Activated CD4-positive, CD25-positive, alpha-beta regulatory T cell treated with anti-CD3 and anti-CD28 coated beads, Interleukin-2, amount 50 U/mL, for 72 hours (primary cell): ENCODE measurements at places on chromosomes 4 and X.

- DNase-seq = no peak
Measured at GRCh38 chrX:15570145-15570544, 30.6 kb downstream of the ACE2 start.

DNA sequence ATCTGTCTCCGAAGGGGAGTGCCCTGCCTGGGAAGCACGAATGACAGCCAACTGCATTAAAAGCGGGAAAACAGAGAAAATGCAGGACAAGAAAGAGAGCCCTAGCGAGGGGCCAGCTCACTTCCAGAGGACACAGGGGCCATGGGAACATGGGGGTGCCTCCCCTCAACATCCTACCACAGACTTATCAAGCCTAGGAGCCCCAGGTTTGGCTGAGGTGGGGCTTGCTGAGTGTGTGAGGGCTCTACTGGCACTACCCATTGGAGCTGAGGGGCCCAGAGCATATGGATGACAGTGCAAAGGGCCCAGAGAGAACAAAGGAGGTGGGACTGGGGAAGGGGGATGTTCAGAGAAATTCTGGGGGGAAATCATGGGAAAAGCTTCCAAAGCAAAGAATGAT is 101.8 kb downstream of the PJA1 start:
- no peak for DNase-seq

DNA sequence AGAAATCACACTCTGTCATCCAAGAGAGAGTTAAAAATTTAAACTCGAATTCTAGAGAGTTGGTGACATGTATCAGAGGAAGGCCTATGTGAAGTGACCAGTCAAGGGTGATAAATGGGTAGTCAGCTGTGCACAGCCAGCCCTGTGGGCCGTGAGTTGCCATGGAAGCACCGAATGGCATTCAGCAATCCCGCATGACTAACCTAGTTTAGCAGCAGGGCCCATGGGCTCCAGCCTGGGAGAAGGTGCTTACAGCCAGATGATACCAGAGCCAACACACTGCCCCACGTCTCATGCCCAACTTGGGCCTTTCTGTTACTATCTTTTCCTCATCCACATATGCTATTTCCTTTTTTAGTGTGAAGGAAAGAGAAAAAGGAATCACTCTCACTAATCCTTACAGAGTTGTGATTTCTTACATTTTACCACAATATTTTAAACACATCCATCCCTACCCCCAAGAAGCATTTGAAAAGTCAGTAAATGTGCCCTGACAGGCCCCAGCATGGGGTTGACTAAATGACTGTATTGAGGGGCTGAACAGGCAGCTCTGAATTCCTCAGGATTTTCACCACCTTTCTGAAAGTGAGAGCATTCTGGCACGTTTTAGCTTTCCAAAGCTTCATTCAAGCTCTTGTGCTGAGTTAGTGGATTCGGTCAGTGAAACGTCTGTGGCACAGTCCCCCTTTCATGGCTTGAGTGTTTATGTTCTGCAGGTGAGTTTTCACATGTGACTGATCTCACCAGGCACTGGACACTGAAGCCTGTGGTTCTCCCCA is 104.2 kb downstream of the AFF1 start:
- no peak for DNase-seq

DNA sequence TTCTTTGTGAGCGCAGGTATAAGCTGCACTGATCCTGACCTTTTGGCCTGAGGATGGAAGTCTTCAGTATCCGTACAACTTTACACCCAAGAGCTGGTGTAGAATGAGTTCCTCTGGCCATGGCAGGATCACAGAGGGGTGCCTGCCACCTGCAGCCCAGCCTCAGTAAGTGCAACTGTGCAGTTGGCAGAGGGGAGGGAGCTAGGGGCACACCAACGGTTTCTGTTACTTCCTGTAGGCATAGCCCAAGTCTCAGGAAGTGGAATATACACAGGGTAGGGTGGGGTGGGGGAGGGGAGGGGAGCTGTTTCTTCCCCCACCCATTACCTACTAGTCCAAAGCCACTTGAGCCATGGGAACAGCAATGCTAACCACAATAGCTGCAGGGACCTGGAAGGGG is 85.4 kb upstream of the GBA3 start:
- no peak for DNase-seq
